Stimulated activated CD4-positive, alpha-beta T cell treated with anti-CD3 and anti-CD28 coated beads, Interleukin-1b, Interleukin-23, amount 100 ng/mL, for 1 hour (primary cell): ENCODE measurements at places on chromosomes 7 and 10.

DNA sequence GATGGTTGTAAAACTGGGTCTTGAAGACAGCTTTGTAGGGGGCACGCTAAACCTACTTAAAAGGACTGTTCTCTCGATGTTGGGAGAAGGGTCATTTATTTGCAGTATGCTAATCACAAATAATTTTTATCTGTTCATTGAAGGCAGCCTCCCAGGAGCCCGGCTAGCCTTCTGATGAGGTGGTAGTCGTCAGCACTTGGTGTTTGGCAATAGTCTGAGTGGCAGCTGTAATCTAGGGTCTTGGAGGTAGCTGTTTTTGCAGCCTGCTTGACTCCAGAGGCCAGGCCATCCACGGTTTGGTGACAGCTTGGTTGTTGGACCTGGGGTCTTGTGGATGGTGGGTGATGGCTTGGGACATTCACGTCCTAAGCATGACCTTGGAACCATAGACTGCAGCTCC lies 2.2 kb downstream of the GTF2IRD1 start:
- no peak for DNase-seq

GRCh38 chr10:35442028-35442427 lies 105.7 kb downstream of the CCNY start:
- DNase-seq, result no peak

DNA sequence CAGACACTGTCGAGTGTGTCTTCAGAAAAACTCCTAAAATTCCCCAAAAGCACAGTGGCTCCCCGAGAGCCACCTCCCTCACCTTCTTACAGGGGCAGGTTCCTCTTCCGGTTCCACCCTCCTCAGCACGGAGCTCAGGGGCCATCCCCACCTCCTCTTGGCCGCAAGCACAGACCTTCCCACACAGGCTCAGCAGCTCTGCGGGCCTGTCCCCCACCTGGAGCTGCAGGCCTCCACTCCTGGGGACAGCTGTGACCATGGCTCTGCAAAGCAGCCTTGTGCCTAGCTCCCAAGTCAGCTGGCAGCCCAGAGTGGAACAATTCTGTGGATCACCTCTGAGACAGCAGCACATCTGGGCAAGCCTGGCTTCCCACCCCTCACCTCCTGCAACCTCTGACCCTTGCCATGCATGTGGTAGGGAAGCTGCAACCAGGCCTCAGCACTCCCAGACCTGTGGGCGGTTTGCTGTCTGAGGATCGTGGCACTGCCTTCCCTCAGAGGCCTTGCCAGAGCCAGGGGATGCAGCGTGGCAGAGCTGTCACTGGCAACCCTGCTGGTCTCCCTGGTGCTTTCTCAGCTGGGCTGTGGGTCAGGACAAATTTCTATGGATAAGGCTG lies 79.7 kb downstream of the ALOX5 start:
- no peak for DNase-seq

DNA sequence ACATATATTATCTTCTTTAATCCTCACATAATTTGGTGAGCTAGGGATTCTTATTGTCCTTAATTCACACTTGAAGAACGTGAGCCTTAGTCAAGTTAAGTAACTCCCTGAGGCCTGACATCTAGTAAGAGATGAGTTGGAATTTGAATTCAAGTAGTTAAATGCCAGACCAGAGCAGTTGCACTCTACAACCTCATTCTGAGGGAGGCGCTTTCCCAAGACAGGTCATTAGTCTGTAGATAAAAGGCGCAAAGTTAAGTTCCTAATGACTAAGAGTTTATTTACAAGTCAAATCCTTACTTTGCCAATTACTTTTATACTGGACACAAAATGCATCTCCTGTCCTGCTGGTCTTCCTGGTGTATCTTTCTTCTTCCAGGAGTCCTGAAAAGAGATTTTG lies 3.6 kb upstream of the EXOC6 start:
- no peak for DNase-seq

DNA sequence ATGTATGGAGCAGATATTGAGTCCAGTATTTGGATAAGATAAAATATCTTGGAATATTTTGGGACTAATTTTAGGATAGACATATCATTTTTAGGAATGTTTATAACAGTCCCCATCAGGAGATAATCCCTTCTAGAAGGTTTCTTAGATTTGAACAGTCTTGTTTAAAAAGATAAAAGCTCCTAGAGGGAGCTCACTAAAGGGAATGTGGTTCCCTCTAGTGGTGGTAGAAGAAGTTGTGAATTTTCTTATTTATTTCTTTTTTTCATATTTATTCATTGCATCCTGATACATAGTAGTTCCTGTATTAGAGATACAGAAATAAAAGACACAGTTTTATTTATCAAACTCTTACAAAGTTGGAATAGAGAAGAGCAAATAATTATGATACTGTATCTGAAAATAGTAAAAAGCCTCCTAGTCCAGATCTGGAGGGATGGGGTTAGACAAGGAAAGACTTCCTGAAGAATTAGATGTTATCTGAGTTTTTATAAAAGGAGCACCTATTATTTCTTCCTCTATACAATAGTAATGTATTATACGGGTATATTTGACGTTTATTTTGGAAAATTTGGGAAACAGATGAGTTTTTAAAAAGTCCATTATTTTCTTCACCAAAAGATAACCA lies 24.5 kb upstream of the KLF14 start:
- DNase-seq, result no peak

DNA sequence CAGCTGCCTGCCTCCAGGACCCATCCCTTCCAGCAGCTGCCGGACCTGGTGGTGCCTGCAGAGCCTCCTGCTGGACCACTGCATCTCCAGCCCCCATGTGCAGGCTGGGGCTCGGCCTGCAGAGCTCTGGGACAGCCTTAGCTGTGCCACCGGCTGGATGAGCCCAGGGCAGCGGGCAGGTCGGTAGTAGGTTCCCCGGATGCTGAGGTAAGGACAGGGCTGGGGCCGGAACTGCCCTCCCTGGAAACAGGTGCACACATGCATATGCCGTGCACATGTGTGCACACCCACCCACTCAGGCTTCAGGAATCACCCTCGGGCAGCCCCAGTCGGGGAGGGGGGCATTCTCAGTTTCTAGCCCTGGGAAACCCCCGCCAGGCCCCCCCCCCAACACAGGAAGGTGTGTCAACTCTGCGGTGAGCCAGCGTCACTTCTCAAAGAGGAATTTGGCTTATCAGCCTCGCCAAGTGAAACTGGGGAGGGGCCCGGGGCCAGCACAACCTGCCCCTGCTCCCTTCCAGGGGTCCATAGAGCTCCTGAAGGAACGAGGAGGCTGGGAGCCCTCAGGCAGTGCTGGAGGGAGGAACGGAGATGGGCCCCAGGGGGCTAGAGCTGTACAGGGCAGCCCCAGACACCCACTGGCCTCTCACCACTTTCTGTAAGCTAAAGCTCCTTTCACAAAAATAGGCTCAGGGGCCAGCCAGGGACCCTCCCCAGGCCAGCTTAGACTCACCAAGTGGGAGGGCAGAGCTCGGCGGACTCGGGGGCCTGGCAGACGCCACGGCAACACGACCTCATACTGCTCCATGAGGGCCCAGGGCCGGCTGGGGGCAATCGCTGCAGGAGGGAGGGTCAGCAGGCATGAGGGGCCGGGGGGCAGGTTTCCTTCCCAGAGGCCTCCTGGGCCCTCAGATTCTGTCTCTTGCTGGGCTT lies 1.7 kb downstream of the ADAM8 start:
- DNase-seq, result peak; percentile 72

DNA sequence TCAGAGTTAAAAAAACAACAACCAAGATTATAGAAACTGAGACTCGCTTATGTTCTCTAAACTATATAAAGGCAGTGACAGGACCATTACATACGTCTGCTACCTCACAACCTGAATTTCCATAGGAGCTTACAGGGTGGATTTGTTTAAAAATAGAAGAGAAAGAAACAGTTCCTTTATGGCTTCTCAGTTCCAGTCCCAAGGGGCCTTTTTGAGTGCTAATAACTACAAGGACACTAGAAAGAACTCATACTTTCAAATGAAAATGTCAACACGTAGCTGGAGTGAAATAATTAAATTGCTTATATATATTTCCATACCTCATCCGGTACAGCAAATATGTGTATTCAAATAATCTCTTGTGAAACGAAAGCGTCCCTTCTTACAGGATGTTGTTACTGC lies 19.7 kb downstream of the TSPAN12 start:
- no peak for DNase-seq

DNA sequence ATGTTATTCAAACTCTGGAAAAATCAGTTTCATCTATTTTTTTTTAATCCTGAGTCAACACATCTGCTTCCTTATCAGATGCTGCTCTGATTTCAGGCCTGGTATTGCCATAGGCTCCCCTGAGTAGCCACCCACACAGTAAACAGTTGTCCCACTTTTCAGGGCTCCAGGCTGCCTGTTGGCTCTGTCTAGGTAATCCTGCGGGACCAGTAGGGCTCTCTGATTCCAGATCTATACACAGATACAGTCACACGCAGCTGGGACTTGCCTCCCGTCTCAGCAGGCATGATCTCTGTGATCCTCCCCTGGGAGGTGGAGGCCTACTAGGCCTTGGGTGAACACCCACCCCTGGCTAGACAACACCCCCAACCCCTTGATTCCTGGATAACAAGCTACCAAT lies 206.1 kb downstream of the CREB5 start:
- DNase-seq, result no peak

- no peak for DNase-seq
Measured at GRCh38 chr10:46226900-46227558, 59.8 kb upstream of the ANTXRL start.

GRCh38 chr7:151856098-151856497 lies 20.8 kb downstream of the PRKAG2 start:
- no peak for DNase-seq

GRCh38 chr7:55887821-55888247 lies 578 bp downstream of the ZNF713 start:
- no peak for DNase-seq

- no peak for DNase-seq
Measured at GRCh38 chr10:131743190-131744151, 157.3 kb upstream of the PPP2R2D start.

DNA sequence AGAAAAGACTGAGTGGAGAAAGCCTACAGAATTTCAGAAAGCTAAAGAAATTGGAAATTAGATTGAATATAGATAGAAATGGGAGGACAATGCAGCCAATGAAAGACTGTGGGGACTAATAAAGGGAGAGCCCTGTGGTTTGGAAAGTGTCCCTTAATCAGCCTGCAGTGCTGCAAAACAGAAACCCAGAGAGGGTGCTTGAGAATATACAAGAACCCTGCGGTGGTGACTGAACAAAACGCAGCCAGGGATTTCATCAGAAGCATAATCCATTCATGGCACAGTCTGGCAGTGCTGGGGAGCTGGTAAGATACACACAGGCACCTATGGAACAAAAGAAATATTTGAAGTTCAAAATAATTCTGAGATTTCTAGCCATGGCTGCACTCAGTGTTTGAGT lies 19.1 kb downstream of the CEP41 start:
- DNase-seq, result no peak

DNA sequence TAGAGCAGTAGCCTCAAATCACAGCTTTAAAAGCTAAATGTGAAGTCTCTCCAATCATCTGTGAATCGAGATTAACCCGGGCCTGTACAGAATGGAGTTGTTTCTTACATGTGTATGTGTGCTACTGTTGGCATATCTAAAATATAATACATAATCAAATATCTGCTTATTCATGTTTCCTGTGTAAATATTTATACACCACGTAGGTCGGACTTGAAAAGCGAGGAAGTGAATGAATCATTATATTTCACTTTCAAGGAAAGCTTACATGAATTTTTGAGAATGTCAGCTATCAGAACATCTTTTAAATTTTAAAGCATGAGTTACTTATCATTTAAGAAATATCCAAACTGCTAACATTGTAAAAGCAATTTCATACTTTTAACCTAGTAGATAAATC lies 233.3 kb downstream of the SLC25A13 start:
- no peak for DNase-seq

DNA sequence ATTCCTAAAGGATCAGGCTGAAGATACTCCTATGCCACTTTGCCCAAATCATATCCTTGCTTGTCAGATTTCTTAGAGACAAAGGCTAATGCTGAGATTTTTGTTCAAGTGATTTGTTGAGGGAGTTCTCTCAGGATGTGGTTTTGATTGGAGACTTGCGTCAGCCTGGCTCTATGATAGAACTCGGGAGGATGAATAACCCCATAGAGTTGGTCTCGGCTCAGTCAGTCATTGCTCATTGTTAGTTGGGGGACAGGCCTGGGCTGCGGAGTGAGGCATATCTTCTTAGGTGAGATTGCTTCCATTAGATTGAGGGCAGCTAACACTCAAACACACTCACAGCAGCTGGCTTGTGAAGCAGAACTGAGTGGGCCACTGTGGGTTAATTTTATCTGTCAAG lies 203.4 kb downstream of the KIF20B start:
- no peak for DNase-seq

DNA sequence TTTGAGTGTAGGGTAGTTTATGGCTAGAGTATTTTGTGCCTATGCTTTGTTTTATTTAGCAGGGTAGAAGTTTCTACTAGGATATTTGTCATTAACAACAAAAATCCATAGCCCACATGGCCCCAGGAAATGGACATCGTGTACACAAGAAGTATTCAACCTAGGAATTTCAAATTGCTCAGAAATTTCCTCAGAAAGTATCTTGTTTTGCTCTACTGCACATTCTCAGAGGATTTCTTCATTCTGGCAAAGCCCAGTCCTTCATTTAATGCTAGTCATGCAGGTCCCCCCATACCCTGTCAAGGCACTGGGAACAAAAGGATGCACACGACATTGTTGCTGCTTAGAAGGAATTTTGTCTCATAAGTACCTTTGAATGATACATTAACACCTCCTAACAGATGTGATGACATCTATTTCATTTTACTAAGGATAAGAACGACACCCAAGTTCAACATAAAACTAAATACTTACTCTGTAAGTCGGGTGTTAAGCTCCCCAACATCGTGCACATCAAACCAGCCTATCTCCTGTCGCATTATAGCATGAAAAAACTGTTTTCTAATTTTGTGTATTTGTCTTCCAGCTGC lies 34.3 kb downstream of the ABCB1 start:
- no peak for DNase-seq

DNA sequence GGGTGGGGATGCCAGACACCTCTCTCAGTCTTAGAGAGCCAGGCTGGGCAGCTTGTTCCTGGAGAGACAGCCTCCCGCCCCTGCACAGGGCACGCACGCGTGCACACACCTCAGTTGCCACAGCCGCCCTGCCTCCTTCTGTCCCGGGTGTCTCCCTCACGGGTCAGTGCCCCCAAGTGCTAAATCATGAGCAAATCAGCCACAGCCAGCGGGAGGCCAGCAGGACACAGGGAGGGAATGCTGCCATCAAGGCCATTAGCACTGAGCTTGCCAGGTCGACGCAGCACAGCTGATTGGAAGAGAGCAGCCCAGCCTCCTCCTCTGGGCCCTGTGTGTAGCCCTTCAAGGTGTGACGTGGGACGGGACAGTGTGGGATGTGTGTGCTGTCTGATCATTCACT lies 130.4 kb downstream of the CDH23 start:
- no peak for DNase-seq

GRCh38 chr7:155223503-155223902 lies 74.2 kb upstream of the INSIG1 start:
- DNase-seq, result no peak

- no peak for DNase-seq
Measured at GRCh38 chr10:118910702-118911101, 118.8 kb upstream of the NANOS1 start.

DNA sequence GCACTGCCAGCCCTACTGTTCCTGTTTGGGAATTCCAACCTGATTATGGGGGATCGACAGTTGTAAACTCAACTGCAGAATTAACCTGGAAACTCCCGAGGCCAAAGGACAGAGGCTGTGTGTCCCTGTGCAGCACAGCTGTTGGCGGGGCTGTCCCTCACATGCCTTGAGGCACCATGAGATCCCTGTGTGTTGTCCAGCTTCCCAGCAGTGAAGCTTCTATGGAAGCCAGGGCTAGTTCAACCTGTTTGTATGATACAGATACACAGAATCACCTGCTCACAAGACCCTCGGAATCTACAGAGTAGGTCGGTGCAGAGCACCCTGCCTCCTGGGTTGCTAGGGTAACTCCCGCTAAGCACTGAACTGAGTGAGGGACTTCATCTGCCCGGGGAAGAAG lies 61.0 kb upstream of the EFCAB10 start:
- DNase-seq, result no peak
